ENCODE measurements at places on chromosomes 4 and X.

- DNase-seq, result no peak
Observed at GRCh38 chr4:52945326-52945898, 83.3 kb downstream of the RASL11B start.

DNA sequence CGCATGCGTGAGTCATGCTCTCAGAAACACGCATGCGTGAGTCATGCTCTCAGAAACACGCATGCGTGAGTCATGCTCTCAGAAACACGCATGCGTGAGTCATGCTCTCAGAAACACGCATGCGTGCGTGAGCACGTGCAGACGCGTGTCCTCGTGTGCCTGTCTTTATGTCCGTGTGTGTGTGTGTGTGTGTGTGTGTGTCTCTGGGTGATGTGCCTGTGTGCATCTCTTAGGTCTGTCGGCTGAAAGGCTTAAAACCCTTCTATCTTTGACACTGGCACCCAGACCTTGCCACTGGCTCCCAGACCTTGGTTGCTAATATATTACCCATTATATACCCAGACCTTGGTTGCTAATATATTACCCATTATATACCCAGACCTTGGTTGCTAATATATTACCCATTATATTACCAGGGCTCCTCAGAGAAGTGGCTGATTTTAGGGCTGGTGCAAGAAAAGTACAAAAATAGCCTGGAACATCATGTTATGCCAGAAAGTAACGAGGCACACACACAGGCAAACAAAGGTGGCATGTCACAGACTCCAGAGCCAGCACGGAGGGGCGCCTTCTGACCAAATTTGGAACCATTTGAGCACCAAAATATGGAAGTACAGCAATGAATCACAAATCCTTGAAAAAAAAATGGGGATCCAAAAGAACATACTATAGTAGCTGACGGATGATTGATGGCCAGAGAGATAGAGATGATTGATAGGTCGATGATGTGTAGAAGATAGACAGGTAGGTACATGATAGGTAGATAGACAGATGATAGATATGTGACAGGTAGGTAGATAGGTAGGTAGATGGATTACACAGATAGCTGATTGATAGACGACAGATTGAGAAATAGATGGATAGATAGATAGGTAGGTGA is 19.2 kb upstream of the ADRA2C start:
- no peak for DNase-seq

DNA sequence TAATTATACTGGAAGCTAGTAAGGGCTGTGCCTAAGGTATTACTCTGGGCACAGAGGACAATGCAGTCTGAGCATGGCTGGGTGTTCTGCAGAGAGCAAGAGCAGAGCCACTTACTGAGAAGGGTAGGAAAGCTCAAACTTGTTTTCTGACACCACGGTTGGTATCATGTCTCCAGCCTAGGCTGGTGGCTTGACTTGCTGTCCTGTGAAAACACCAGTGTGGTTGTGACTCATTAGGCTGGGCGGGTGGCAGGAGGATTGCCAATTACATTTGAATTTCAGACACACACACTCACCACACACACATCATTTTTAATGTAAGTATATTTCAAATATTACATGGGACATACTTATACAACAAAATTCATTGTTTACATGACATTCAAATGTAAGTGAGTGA is 19.7 kb upstream of the MTM1 start:
- DNase-seq, result no peak

DNA sequence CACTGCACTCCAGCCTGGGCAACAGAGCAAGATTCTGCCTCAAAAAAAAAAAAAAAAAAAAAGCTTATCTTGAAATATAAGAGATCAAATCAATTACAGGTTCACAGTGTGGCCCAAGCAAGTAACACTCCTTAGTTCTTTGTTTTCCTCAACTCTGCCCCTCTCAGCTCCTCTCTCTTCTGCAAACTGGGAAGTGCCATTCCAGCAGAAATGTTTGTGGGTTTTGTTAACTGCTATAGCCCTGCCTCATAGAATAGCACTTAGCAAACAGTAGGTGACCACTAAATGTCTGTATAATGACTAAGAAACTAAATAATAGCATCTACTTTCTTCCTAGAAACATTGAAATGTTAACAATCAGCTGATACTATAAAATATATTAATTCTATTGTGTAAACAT is 160.0 kb upstream of the NAP1L5 start:
- no peak for DNase-seq

DNA sequence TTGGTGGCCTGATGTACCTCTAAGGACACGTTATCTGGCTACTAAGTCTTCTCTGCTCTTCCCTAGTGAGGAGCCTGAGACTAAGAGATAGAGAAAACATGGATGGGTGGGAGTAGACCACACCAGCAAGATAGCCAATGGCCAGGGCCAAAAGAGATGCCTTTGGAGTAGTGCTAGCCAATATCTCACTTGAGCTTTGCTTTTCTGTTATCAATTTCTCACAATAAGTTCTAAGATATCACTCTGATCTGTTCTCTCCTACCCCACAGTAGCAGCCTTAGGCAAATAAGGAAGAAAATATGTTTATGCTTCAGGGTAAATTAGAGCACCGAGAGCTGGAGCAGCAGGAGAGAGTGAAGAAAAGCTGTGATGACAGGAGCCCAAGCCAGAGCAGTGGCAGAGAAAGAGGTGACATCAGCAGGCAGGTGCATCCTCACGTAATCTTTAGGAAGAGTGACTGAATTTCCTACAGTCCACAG is 343.9 kb upstream of the NOCT start:
- no peak for DNase-seq

GRCh38 chr4:51958199-51958968 is 61.8 kb downstream of the LRRC66 start:
- no peak for DNase-seq

GRCh38 chr4:170089274-170089667 is 485 bp downstream of the AADAT start:
- DNase-seq, result peak; percentile 34

DNA sequence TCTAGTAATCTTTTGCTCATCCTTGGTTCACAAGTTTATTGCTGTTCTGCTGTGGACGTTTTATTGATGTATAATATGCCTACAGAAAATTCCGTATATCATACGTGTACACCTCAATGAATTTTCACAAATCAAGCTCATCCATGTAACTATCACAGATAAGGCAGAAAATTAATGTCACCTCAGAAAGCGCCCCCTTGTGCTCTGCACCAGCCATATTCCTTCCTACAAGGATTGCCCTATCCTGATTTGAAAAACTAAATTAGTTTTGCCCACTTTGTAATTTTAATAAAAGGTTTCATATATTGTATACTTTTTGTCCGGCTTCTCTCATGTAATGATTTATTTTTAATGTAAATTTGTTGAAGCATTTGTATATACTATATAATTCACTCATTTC is 390.8 kb downstream of the ADGRL3 start:
- DNase-seq, result no peak

- no peak for DNase-seq
Observed at GRCh38 chr4:122163767-122164166, 11.6 kb downstream of the BLTP1 start.

- DNase-seq, result no peak
Observed at GRCh38 chrX:112961981-112962380, 121.3 kb upstream of the AMOT start.

- DNase-seq, result no peak
Observed at GRCh38 chr4:78213218-78213617, 156.1 kb downstream of the FRAS1 start.

GRCh38 chr4:187183346-187183745 is 459.7 kb upstream of the FAT1 start:
- DNase-seq, result no peak

- DNase-seq, result no peak
Observed at GRCh38 chr4:4590546-4590945, 48.7 kb upstream of the STX18 start.

DNA sequence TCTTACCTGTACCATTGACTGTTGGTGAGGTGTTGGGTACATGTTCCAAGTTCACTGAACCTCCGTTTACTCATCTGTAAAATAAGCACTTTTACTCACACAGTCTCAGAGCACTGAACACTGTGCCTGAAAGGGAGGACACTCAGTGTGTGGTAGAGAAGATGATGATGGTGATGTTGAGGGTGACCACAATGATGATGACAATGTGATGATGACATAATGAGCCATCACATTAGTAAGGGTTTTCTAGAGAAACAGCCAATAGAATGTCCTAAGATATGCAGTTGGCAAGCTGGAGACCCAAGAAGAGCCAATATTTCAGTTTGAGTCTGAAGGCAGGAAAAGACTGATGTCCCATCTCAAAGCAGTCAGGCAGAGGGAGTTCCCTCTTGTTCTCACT is 315.4 kb upstream of the IGFBP7 start:
- DNase-seq, result no peak

DNA sequence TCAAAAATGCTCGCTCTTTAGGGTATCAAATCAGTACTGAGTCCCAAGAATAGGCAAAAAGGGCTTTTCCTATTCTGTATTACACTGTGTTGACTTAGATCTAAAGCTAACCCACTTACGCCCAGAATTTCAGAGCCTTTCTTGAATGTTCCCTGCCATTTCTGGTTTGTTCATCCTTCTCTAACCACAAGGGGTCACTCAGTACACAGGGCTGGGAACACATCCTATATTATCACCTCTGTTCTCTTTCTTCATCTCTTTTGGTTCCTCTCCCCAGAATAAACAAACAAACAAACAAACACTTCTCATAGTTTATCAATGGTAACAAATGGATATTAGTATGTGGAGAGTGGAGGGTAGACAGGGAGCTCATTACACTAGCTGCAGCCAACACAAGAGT is 25.5 kb upstream of the MORC4 start:
- peak; percentile 12 for DNase-seq

GRCh38 chr4:187929024-187929423 is 66.5 kb upstream of the ZFP42 start:
- no peak for DNase-seq

DNA sequence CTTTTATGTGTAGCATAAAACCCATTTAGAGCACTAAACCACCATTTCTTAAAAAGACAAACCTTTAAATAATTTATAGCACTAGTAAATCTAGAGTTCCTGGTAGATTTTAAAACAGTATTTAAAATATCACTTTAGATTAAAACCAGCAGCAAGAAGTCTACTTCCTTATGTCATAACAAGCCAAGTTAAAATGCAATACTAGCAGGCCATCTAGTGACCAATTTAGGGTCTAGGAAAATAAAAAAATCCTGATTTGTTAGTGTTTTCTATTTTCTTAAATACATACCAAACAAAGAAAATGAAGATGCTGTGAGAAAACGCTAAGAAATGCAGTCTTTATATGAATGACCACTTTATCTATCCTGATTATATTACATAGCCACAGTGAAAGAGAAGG is 53.9 kb downstream of the PAPSS1 start:
- DNase-seq, result peak; percentile 10

GRCh38 chr4:10587697-10588096 is 96.9 kb downstream of the CLNK start:
- DNase-seq, result no peak

GRCh38 chr4:68748181-68748991 is 67.4 kb upstream of the UGT2B10 start:
- no peak for DNase-seq

GRCh38 chrX:11478026-11478425 is 184.8 kb downstream of the AMELX start:
- DNase-seq, result no peak

GRCh38 chr4:56658528-56658927 is 22.6 kb downstream of the HOPX start:
- DNase-seq, result no peak

- DNase-seq, result no peak
Observed at GRCh38 chrX:36986231-36986630, 21.9 kb upstream of the FAM47C start.

GRCh38 chr4:2636331-2636730 is 99.9 kb downstream of the FAM193A start:
- DNase-seq, result no peak

DNA sequence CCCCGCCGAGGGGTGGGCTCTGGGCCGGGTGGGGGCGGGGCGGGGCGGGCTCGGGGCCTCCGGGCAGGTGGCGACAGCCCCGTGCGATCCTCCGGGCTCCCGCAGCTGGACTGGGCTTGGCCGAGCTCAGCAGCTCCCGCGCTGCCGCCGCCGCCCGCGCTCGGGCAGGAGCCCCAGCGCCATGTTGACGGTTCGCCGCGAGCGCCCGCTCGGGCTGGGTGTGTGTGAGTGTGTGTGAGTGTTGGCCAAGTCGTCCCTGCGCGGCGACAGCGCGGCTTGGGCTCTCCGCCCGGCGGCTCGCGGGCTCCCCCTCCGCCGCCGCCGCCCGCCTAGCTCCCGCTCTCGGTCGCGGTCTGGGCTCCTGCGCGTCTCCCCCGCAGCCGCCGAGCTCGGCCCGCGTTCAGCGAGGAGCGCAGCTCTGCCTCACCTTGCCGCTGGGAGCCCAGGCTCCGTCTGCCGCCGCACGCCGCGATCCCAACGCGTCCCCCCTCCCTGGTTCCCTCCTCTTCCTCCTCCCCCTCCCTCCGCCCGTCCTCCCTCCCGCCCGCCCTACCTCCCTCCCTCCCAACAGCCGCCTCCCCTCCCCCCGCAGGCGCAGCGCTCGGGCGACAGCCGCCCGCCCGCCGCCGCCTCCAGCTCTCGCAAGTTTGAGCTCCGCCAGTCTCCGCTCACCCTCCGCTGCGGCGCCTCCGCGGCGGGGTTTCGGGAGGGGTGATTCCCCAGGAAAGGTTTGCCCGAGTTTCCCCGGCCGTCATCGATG is at the start of gene BCOR:
TSS of gene BCOR (minus strand) at position 455 of the 760 bp plus-strand sequence. CDS start 20,029 bp downstream, outside the sequence.
- no peak for DNase-seq

DNA sequence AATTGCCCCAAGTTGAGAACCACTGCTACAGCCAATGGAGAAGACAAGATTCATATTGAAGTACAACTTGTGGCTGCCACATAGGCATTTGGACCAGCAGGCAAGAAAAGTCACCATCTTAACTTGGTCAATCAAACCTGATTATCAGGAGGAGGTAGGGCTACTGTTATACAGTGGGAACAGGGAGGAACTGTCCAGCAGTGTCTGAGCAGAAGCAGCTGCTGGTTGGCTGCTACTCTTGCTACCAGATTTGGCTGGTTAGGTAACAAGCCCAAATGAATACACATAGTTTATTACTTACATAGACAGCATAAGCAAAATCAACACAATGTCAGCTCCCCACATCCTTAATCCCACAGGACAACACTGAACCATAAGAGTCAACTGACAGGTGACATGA is 39.4 kb downstream of the ATP1B4 start:
- no peak for DNase-seq

- DNase-seq, result no peak
Observed at GRCh38 chrX:115013705-115014104, 3.7 kb downstream of the IL13RA2 start.

- no peak for DNase-seq
Observed at GRCh38 chrX:46169808-46170207, 375.4 kb downstream of the ZNF674 start.

DNA sequence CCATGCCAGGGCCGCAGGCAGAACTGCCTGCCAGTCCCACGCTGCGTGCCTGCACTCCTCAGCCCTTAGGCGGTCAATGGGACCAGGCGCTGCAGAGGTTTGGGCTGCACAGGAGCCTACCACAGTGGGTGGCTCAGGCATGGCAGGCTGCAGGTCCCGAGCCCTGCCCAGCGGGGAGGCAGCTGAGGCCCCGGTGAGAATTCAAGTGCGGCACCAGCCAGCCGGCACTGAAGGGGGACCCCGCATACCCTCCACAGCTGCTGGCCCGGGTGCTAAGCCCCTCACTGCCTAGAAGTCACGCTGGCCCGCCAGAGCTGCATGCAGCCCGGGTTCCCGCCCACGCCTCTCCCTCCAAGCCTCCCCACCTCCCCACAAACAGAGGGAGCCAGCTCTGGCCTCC is 302.5 kb upstream of the UGT8 start:
- DNase-seq, result no peak

- DNase-seq, result no peak
Observed at GRCh38 chr4:70915036-70915815, 13.1 kb downstream of the MOB1B start.
